DMS79 treated with DMSO at 0.1 percent for 48 hours (cell line): ENCODE measurements at places on chromosomes 6 and 20.

DNA sequence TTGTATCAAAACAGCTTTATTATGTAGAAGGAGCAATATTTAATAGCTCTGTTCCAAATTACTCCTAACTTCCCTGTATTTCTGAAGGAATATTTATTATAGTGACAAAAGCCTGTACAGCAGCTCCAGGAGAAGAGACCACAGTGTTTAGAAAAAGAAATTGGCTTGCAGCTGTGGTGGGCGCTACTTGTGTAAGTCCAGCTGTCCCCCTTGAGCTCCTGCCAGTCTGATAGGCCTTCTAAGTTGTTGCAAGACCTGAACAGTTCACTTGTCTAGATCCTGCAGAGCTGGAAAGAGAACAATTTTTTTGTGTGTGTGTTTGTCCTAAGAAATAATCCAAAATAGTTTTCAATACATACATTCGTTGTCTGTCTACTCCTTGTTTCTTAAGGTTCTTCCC is 86.6 kb downstream of the JARID2 start:
- no peak for DNase-seq

DNA sequence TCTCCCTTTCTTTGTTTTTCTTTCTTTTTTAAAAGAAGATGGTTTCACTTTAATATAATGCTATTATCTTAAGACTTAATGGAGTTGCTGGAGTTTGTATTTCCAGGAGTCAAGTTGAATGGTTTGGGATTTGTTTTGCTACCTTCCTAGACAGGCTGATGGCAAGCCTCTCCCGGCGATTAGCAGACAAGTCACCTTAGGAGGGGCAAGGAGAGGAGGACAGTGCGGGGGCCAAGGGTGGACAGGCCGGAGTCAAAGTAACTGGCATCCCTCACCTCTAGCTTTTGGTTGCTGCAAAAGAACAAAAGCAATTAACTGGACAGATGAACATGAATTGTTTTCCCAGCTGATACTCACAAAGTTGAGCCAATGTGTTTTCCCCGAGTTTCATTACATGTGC is 57.1 kb downstream of the GMPR start:
- DNase-seq, result no peak

- DNase-seq, result no peak
These were observed 103.4 kb upstream of the FRMD1 start for GRCh38 chr6:168182366-168182765.

DNA sequence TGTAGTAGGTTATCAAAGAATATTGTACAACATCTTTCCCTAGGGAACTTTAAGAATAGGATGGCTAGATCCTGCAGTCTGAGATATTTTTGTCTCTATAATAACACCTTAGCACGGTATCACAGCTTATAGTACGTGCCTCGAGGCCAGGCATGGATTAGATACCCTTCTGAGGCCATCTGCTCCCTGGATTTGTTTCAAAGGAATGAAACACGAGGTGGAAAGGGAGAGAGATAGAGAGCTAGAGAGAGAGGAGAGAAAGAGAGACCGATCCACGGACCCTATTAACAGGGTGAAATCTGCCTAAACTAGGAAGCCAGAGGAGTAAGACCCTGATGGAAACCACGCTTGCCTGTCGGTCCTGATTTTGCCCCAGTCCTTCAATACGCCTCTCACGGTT is 92.5 kb downstream of the CD83 start:
- no peak for DNase-seq

- peak; percentile 4 for DNase-seq
These were observed 3.6 kb downstream of the ZKSCAN3 start for GRCh38 chr6:28353356-28353755.

GRCh38 chr6:8269872-8270454 is 165.4 kb downstream of the SLC35B3 start:
- no peak for DNase-seq

DNA sequence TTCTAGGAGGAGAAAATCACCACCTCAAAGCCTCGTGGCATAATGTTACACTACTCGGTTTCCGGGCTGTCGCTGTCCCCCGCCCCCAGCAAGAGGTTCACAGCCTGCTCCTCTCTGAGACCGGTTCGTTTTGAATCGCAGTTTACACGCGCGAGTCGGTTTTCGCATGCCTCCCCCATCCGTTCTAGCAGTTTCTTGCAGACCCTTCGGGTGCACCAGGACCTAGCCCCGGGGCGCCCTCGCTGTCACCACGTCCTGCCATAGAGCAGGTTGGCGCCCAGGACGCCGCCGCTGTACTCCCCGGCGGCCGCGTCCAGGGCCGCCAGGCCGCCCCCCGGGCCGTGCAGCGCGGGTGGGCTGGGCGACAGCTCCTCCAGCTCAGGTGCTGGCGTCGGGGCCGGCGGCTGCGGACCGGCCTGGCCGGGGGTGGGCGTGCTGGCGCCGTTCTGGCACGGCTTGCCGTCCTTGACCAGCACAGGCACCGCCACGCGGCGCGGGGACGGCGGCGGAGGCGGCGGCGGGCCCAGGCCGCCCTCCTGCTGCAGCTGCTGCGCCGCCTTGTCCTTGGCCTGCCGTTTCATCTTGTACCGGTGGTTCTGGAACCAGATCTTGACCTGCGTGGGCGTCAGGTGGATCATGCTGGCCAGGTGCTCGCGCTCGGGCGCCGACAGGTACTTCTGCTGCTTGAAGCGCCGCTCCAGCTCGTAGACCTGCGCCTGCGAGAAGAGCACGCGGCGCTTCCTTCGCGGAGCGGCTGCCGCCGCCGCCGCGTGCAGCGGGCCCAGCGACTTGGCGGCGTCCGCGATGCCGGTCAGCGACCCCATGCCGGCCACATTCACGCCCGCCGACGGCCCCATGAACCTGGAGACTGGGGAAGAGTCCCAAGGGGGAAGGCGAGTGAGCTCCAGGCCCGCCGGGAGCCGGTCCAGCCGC is 1.4 kb downstream of the NKX2-4 start:
- no peak for DNase-seq
